Fibroblast of skin of abdomen (primary cell): ENCODE measurements at places on chromosomes 3 and 15.
A peak's percentile ranks its signal among the peaks of the same experiment; 100 is the strongest.

- no peak for DNase-seq
Observed at GRCh38 chr3:76565496-76566210, 474.2 kb upstream of the ROBO2 start.

DNA sequence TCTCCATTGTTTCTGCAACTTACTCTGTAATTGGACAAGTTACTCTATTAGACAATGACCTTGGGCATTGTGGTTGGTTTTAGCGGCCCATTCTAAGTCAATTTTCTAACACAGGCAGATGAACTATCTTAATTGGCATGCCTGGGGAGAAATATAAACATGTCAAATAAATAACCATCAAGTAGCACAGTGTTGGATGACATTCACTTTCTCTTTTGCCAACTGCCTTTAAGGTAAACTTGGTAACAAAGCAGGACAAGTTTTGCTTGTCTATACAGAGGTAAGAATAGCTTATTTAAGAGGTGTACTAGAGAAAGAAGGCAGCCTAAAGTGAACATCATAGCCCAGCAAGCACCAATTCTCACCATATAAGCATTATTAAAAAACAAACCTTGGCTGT, 599.6 kb downstream of the GBE1 start:
- no peak for DNase-seq

- DNase-seq, result peak; percentile 66
Observed at GRCh38 chr15:56831467-56832005, 86.9 kb upstream of the TCF12 start.

DNA sequence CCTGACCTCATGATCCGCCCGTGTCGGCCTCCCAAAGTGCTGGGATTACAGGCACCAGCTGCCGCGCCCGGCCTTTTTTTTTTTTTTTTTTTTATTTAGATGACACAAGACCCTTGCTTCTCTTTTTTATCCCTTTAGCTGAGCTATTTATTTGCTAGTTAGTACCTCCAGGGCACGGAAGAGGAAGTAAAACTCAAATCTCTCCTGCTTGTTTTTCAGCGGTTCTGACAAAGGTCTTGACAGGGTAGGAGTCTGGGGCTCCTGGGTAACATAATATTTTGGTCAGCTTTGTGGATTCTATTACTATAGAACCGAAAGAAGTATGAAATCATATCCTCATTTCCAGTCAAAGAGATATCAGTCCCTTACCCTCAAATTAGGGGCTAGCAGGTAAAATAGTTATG, 44.0 kb upstream of the ETV5 start:
- DNase-seq, result no peak

DNA sequence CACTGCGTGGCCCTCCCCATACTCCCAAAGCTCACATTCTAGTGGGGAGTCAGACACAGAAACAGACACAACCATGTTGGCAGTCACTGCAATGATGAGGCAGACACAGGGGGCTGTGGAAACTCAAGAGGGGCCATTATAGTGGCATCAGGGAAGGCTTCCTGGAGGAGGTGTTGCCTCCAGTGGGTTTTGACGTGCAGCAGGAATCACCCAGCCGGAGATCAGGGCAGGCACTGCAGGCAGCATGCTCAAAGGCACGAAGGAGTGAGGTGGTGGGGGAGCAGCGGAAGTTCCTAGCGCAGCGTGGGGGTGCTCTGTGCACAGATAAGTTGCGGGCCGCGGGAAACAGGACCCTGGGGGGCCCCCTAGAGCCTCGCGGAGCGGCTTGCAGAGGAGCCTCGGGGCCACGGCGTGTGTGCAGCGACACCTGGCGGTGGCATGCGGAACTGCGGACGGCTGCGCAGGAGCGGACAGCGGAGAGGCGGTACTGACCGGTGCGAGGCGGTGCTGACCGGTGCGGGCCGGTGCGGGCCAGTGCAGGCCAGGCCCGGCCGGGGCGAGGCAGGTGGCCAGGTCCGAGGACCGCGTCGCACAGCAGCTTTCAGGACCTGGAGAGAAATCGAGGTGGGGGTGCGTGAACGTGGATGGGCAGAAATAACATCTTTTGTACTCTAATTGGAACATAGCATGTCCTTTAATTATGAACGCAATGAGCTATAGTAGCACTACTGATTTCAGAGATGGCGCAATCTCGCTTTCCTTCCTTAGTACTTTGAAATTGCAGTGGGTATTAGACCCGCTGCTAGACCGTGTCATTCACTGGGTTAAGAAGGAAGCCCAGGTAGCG, 101.5 kb downstream of the FBLN2 start:
- peak; percentile 70 for DNase-seq
